ENCODE measurements at places on chromosomes 4 and X. TPM values are rescaled to one million over a fixed set of nuclear protein-coding genes. Genes with fewer than 3 reads are reported as not detected.
A peak's percentile ranks its signal among the peaks of the same experiment; 100 is the strongest.

Gene SORBS2
- total RNA-seq, result 776 TPM

Gene HSFX4
- total RNA-seq, result not detected

GRCh38 chrX:108122748-108123147 lies 31.2 kb downstream of the ATG4A start:
- DNase-seq, result no peak

Gene ADH1A
- 0.74 TPM for total RNA-seq

Gene FSTL5
- total RNA-seq, result not detected

DNA sequence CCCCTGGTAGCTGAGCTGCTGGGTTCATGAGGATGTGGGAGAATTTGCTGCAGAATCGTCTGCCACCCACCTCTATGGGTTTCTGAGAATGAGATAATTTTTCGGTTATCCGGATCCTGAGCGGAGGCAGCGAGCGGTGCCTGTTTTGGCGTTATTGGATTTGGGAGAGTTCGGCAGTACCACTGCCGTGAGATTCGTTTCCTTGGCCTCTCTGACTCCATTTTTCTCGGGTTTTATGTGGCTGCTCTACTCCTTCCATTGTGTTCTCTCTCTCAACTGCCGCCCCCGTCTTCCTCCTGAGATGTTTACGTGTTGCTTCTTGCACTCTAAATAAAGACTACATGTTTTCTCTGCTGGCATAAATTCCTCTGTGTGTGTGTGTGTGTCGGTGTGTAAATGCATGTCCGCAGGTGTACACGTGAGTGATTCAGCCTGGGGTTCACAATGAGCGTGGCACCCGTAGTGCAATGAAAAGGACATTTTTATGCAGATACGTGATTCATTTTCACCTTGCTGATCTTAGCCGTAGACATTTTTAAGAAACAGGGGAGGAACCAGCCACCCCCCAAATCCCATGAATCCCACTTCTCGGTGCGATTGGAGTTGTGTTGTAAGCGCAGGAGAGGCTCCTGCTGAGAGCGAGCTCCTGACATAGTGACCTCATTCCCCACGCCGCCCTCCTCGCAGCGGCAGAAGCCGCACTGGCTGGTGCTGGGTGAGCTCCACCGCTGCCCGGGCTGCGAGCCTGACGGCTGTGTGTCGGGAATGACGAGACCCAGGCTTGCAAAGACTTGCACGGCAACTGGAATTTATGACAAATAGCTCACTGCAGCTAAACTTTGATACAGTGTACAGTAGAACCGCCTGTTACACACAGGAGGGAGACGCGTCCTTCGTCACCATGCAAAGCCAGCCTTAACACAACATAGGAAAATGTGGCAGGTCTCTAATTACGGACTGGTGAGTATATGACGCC lies 82.2 kb downstream of the STOX2 start:
- peak; percentile 89 for DNase-seq

DNA sequence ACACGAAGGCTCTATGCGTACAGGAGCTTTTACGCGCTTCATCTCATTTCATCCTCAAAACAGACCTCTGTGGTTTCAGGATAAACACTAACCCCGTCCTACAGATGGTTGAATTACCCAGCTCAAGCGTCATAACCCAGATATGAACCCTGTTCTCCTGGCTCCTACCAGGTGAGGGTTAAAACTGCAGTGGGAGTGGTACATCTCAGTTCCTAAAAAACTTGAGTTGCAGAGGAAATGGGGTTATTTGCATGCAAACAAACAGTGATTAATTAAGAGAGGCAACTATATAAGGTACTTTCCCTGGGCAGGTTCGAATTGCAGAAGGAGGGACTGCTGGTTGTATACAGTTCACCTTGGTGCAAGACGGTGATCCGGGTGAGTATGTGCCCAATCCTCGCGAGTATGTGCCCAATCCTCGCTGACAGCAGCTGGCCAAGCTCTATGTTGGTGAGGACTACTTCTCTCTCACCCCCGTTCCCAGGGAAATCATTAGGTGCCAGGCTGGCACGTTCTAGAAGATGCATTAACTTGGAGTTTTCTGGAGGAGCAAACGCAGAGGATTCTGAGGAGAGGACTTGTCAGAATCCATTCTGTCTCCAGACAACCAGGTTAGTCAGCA lies 72.6 kb downstream of the FHDC1 start:
- no peak for DNase-seq

Gene ADGRL3
- total RNA-seq, result 3.2 TPM

Gene LIMCH1
- total RNA-seq, result 184 TPM

DNA sequence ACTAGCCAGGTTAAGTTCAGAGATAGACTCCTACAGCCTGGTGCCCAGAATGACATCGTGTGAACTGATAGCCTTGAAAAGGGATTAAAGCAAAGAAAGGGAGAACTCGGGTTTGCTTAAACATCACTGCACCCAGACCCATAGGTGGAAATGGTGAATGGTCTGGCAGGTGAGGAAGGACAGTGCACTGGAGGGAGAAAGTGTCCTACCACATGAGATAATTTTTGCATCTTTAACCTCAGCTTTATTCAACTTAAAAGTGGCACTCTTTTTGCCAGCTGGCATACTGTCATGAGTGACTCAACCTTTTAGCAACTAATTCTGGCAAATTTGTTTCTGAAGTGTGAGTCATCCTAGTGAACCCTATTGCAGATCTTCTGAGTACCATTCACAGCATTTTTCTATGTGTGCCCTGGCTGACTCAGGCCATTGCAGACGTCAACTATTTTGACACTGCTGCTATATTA lies 53.0 kb upstream of the DAPP1 start:
- peak; percentile 14 for DNase-seq

Gene FRMD7
- not detected for total RNA-seq

- DNase-seq, result peak; percentile 88
Observed at GRCh38 chr4:7206911-7207567, 14.7 kb downstream of the SORCS2 start.

Gene GPR34
- total RNA-seq, result 8.2 TPM

Gene SLITRK2
- total RNA-seq, result 0.51 TPM

Gene AGTR2
- 0.11 TPM for total RNA-seq

DNA sequence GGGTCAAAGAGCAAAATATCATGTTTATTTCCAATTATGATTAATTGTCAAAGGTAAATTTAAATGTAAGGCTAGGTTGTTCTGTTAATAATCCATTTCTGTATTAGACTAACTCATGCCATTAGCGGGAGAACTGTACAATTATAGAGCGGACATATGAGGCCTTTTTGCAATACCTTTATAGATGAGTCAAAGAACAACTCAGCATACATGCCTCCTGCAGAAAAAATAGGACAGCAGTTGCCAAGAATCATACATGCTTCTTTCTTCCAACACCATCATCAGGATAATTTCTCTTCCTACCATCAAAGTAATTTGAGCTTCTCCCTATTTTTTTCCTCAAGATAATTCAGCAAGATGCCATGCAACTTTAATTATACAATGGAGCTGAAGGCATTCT lies 917.8 kb downstream of the ADGRL3 start:
- DNase-seq, result no peak

Gene BEND2
- total RNA-seq, result 0.25 TPM

DNA sequence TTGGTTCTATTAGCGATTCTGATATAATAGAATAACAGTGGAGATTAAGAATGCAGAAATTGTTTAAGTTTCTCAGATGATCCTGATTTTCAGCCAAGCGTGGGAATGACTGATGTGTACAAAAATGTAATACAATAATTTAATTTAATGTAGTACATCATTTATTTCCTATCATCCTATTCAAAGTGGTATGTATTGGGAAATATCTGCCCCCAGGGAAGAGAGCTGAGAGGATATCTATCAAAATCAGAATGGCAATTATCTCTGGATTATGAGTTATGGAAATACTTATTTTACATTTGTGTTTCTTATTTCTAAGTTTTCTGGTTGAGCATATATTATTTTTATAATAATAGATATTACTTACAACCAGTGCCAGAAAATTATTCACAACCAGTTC lies 3.9 kb downstream of the FABP2 start:
- no peak for DNase-seq

DNA sequence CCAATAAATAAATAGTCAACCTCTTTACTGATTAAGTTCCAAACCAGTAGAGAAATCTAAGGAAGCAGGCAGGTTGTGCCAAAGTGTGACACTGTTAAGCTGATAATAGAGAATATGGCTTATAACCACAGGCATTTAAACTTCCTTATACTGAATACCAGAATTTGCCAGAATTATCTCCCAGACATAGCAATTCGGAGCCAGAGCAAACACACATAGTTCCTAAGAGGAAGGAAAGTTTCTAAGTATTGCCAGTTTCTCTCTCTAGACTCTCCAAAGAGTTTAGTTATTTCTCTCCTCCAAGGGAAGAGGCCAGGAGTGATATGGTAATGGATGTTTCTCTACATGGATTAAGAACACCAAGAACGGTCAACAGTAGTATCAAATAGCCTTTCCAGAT lies 191.7 kb upstream of the CPEB2 start:
- DNase-seq, result no peak

Gene NR3C2
- total RNA-seq, result 24.3 TPM

DNA sequence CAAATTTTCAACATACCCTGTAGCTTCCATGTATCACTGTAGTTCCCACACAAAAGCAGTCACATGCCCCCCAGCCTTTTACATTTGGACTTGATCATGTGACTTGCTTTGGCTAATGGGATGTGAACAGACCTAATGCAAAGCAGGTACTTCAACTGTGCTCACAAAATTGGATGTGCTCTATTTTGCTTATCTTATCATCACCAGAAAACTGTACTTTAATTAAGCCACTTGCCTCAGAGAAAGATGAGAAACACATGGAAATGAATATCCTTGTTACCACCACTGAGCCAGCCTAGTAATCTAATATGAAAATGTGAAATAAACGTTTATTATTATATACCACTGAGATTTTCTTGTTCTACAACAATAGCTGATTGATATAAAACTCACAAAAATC lies 402.7 kb upstream of the HTR2C start:
- no peak for DNase-seq

DNA sequence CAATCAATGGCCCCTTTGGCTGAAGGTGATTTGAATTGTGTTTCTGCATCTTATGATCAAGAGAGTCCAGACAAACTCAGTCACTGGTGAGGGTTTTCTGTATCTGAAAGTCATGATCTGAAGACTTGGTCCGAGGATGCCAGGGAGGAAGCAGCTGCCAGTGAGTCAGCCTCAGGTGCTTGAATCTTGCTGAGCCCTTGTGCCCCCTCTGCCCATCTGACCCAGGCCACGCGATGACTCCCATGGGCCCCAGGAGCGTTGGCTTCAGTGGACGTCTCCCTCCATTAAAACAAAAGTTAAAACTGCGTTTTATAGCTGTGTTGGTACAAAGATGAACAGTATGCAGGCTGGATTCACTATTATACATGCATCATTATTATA lies 62.0 kb downstream of the HTRA3 start:
- DNase-seq, result no peak

Measured in right cardiac atrium (tissue), 5 donors.